HTR-8/SVneo (cell line): ENCODE measurements at places on chromosomes 6 and 20.
A peak's percentile ranks its signal among the peaks of the same experiment; 100 is the strongest.

DNA sequence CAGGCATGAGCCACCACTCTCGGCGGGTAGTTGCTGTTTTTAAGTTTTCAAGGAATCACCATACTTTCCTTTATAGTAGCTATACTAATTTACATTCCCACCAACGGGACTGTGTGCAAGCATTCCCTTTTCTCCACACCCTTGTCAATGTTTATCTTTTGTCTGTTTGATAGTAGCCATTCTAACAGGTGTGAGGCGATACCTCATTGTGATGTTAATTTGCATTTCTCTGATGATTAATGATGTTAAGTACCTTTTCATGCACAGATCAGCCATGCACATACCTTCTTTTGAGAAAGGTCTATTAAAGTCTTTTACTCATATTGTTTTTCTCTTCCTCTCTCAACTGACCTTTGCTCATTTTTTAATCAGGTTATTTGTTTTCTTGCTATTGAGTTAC is 43.0 kb upstream of the CCND3 start:
- no peak for DNase-seq

DNA sequence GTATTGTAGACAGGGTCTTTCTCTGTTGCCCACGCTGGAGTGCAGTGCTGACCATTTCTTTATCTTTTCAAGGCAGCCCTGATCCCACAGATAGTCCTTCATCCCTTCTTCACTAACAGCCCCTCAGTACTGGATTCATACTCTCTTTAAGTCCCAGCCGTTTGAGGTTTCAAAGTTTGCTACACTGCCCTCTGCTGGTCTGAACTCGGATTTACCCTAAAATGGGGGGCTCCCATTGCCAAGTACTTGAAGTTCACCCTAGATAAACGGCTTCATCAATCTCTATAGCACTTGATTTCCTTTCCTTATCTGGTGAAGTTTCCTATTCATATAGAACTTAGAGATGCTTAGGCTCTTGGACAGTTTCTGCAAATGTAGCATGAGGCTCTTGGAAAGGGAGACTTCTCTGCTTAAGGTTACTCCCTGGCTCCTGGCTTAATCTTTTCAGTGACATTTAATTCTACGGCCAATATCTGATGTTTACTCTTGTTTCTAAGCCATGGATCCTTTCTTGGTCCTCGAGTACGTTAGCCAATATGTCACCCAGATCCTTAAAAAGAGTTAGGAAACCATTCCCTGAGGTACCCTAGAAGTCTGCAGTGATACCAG is 21.4 kb upstream of the PREP start:
- peak; percentile 46 for DNase-seq

DNA sequence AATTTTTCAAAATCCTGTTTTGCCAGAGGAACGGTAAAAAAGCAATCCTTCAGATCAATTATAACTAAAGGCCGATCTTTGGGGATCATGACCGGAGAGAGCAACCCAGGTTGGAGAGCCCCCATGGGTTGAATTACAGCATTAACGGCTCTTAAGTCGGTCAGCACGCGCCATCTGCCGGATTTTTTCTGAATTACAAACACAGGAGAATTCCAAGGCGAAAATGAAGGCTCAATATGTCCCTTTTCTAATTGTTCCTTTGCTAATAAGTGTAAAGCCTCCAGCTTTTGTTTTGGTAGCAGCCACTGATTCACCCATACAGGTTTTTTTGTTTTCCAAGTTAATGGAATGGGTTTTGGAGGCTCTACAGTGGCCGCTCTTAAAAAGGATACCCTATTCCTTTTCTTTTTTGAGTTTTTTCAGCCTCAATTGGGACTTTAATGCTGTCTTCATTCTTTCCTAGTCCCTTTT is 16.9 kb upstream of the PTCRA start:
- no peak for DNase-seq

DNA sequence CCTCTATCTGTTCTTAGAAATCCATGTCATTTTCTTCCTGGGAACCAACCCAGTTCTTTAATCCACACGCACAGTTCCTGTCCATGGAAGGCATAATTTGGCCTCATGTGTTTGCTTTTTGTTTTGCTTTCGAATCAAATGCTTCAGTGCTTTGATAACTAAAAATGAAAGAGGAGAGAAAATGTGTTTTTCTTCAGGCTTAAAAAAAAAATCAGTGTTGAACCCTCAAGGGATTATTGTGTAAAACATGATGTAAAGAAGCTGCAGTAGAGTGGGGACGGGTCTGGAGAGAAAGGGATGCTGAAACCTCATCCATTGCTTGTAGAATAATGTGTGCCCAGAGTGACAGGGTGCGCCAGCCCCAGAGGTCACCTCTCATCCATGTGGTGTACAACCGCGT is 197.5 kb upstream of the JARID2 start:
- DNase-seq, result no peak
